Memory B cell (primary cell): ENCODE measurements at places on chromosomes 6 and 20.

DNA sequence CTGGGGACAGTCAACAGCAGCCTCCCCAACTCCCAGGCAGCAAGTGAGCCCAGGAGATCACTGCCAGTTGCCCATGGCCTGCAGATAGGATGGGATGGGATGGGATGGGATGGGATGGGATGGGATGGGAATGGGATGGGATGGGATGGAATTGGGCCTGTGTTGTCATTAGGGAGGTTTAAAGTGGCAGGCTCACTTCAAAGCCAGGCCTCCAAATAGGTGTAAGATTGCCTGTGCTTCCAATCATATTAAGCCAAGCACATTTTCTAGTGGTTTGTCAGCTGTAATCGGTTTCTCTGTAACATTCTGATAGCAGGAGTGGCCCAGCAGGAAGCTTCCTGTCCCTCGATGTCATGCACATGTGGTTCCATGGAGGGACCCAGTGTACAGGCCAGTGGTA lies 82.7 kb upstream of the NXT1 start:
- peaks cover 2% of the 10 kb centered on the region for H3K27me3 ChIP-seq
- no peaks in the 10 kb centered on the region for H3K4me1 ChIP-seq
- H3K4me3 ChIP-seq = no peak overlapping the region
- peaks cover 2% of the 10 kb centered on the region for H3K36me3 ChIP-seq
- no peak overlapping the region for H3K27ac ChIP-seq

DNA sequence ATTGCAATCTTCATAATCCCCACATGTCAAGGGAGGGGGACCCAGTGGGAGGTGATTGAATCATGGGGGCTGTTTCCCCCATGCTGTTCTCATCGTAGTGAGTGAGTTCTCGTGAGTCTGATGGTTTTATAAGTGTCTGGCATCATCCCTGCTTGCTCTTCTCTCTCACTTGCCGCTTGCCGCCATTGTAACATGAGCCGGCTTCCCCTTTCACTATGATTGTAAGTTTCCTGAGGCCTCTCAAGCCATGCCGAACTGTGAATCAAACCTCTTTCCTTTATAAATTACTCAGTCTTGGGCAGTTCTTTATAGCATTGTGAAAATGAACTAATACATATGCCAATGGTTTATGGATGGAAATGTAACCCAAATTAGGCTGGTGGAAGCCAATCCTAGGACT lies 109.4 kb upstream of the AKAP12 start:
- no peak for DNase-seq
- no peaks in the 10 kb centered on the region for H3K4me1 ChIP-seq
- no peak overlapping the region for H3K4me3 ChIP-seq

DNA sequence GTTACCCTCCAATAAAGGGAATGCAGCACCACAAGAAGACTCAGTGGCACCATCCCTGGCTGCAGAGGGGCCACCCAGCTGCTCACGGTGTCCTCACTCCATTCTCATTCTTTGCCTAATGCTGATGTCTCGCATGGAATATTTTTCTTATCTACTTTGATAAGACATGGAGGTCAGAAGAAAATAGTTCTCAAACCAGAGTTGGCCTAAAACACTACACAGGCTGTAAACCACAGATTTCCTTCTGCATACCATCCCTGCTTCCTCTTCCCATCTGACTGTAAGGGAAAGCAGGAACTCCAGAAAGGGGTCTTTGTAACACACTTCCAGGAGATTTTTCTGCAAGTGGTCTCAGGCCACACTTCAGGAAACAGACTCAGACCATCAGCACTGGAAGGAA lies 43.1 kb upstream of the CD93 start:
- no peaks in the 10 kb centered on the region for H3K36me3 ChIP-seq
- H3K27ac ChIP-seq = no peak overlapping the region
- peaks cover 3% of the 10 kb centered on the region for H3K27me3 ChIP-seq
- no peaks in the 10 kb centered on the region for H3K4me1 ChIP-seq
- no peak overlapping the region for H3K4me3 ChIP-seq

GRCh38 chr6:20334334-20334733 lies 67.3 kb upstream of the E2F3 start:
- no peak overlapping the region for H3K27ac ChIP-seq
- peaks cover 8% of the 10 kb centered on the region for H3K27me3 ChIP-seq
- no peak for DNase-seq
- H3K4me3 ChIP-seq = no peak overlapping the region

- H3K4me3 ChIP-seq = no peak overlapping the region
- H3K27me3 ChIP-seq = no peaks in the 10 kb centered on the region
- DNase-seq = no peak
- H3K27ac ChIP-seq = no peak overlapping the region
Observed at GRCh38 chr6:134359302-134359701, 41.4 kb upstream of the SGK1 start.

- no peaks in the 10 kb centered on the region for H3K36me3 ChIP-seq
- peaks cover 8% of the 10 kb centered on the region for H3K27me3 ChIP-seq
- H3K4me1 ChIP-seq = peaks cover 6% of the 10 kb centered on the region
- H3K4me3 ChIP-seq = no peak overlapping the region
- no peak for DNase-seq
- no peak overlapping the region for H3K27ac ChIP-seq
Observed at GRCh38 chr6:1131285-1132079, 180.4 kb upstream of the FOXQ1 start.

- H3K4me3 ChIP-seq = no peak overlapping the region
- no peak for DNase-seq
- H3K36me3 ChIP-seq = no peaks in the 10 kb centered on the region
- H3K27me3 ChIP-seq = no peaks in the 10 kb centered on the region
- H3K4me1 ChIP-seq = no peaks in the 10 kb centered on the region
Observed at GRCh38 chr6:95095855-95096254, 481.5 kb upstream of the MANEA start.

DNA sequence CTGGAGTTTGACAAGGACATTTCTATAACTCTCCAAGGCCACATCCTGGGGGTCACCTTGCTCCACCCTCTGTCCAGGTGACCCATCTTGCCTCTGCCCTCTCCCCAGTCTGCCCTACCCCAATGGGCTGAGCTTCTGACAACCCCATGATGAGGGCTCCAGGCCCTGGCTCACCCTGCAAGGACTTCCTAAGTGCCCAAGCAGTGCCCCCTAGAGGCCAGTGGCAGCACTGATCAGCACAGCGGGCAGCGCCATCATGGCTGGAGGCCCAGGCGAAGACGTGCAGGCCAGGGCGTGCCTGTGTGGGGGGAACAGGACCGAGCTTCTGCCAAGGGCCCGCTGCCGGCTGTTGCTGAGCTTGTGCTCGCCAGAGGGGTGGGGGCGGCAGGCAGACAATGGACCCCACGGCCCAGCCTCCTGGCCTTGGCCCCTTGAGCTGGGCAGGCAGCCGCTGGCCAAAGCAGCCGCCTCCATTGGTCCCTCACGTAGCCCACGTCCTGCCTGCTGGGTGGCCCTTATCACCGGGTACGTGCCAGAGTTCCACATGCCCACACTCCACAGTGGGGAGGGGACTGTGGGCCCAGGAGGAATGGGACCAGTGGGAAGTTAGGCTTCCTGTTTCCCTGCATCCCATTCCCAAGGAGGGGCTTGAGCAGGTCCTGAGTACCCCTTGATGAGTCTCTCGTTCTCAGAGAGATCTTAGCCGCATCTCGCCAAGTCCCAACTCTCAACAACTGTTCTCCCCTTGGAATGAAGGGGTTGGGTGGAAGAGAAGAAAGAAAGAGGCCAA lies 64.3 kb downstream of the MRPL14 start:
- no peak overlapping the region for H3K4me3 ChIP-seq
- H3K4me1 ChIP-seq = peaks cover 8% of the 10 kb centered on the region
- DNase-seq = no peak

GRCh38 chr6:35023091-35024000 lies 117.8 kb downstream of the TCP11 start:
- peaks cover 2% of the 10 kb centered on the region for H3K4me1 ChIP-seq
- H3K4me3 ChIP-seq = no peak overlapping the region
- H3K36me3 ChIP-seq = peaks cover 19% of the 10 kb centered on the region
- H3K27ac ChIP-seq = no peak overlapping the region
- no peaks in the 10 kb centered on the region for H3K27me3 ChIP-seq

GRCh38 chr6:137159912-137160311 lies 13.5 kb downstream of the IL22RA2 start:
- H3K4me1 ChIP-seq = peaks cover 26% of the 10 kb centered on the region
- no peaks in the 10 kb centered on the region for H3K27me3 ChIP-seq

DNA sequence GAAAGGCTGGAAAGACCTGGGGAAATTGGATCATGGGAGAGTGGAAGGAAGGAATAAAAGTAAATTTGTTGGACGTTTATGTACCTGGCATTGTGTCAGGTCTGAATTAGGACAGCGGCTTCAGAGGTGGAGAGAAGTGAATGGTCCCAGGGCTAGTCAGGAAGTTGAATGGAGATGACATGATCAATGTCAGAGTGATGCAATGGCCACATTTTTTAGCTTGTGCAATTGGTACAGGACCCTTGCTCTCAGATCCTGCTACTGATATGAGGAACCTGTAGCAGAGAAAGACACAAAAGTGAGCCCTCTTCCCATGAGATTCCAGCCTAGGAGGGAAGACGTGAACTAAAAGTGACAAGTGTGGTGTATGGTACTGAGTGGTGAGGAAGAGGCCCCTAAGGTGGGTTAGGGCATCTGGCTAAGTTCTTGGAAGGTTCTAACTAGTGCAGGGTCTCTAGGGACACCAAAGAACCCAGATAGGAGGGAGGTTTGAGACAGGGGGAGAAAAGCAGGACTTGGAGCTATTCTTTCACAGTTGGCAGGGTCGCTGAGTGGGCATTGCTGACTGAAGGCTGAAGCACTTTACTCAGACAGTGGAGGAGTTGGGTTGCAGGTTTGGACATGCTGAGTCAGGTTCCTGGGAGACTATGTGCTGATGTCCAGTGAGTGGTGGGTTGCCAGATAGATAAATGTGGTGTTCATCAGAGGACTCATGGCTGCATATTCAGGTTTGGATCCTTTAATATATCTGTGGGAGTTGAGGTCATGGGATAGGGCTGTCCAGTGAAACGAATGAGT lies 266.1 kb upstream of the RNF24 start:
- H3K27ac ChIP-seq = no peak overlapping the region
- H3K27me3 ChIP-seq = peaks cover 2% of the 10 kb centered on the region
- H3K4me3 ChIP-seq = no peak overlapping the region
- no peak for DNase-seq
- H3K36me3 ChIP-seq = peaks cover 2% of the 10 kb centered on the region
- no peaks in the 10 kb centered on the region for H3K4me1 ChIP-seq

DNA sequence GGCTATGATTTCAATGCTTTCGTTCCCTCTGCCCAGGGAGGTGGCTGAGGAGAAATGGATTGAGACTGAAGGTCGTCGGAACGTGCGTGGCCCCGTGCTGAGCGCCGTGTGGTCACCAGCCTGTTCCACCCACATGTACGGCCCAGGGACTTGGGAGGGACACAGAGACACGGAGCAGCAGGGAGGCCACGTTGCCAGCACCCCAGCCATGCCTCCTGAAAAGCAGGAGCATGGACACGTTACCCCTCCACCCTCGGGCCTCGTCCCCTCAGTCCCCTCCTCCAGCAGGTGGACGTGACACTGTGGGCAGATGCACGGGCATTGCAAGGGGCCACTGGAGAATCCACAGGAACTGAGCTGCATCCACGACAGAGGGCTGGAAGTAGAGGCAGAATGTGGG lies 133.1 kb upstream of the CST7 start:
- DNase-seq = no peak
- no peaks in the 10 kb centered on the region for H3K36me3 ChIP-seq
- peaks cover 10% of the 10 kb centered on the region for H3K27me3 ChIP-seq
- H3K4me3 ChIP-seq = no peak overlapping the region

DNA sequence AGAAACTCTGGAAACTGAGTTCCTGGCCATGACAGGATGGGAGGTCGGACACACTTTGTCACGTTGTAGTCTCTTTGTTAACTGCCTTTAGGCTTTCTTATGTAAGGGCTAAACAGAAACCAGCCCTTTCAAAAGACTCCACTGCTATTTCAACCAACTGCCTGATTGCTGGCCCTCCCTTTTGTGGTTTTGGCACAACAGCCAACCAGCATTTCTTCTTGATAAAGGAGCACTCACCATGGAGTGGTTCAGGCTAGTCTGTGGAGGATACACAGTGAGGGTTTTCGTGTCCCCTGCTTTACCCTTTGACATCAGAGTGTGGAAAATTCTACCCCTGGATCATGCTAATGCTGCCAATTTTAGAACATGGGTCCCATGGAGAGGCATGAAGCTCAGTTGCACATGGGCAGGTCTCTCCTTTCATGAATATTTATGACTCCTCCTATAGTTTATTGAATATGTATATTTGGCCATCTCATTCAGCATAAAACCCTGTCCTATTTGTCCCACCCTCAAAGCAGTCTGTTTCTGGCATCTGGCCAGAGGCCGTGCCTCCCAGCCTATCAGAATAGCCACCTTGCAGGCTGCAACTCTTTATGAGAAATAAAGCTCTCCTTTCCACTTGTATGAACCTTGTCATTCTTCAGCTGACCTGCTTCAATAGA lies 148.3 kb downstream of the HS3ST5 start:
- no peaks in the 10 kb centered on the region for H3K4me1 ChIP-seq
- no peak for DNase-seq
- H3K27ac ChIP-seq = no peak overlapping the region
- H3K27me3 ChIP-seq = peaks cover 2% of the 10 kb centered on the region

DNA sequence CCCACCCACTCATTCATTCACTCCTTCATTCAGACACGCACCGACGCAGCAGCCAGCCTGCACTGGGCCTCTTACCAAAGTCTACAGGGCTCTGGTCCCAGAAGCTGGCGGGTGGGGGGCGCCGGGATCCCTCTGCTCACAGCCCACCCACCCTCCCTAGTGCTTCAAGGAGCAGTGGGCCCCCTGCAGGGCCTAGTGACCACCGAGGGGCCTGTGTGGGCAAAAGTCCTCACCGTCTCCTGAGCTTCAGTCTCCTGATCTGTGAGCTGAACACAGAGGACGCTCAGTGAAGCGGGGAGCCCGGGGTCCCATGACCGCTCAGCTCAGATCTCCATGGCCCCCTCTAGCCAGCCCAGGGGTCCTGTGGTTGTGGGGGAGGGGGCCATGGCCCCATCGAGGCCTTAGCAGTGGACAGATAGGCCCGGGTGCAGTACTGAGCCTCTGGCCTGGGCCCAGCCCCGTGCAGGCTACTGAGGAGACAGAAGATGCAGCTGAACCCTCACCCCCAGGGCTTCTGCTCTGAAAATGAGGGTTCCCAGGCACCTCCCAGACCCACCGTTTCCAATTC lies 33.4 kb upstream of the MRGBP start:
- no peak overlapping the region for H3K27ac ChIP-seq
- peaks cover 3% of the 10 kb centered on the region for H3K4me1 ChIP-seq

GRCh38 chr6:89859744-89860143 lies 30.1 kb downstream of the CASP8AP2 start:
- H3K4me3 ChIP-seq = no peak overlapping the region
- no peak overlapping the region for H3K27ac ChIP-seq
- H3K36me3 ChIP-seq = peaks cover 30% of the 10 kb centered on the region
- no peaks in the 10 kb centered on the region for H3K27me3 ChIP-seq
- no peak for DNase-seq

GRCh38 chr6:65452333-65452732 lies 254.7 kb downstream of the EYS start:
- H3K27me3 ChIP-seq = no peaks in the 10 kb centered on the region
- no peaks in the 10 kb centered on the region for H3K4me1 ChIP-seq
- H3K4me3 ChIP-seq = no peak overlapping the region
- no peak overlapping the region for H3K27ac ChIP-seq
- peaks cover 2% of the 10 kb centered on the region for H3K36me3 ChIP-seq
